ENCODE measurements at places on chromosomes 7 and 10.
A peak's percentile ranks its signal among the peaks of the same experiment; 100 is the strongest.

- DNase-seq, result peak; percentile 54
Observed at GRCh38 chr7:116211006-116211912, 920 bp downstream of the TES start.

DNA sequence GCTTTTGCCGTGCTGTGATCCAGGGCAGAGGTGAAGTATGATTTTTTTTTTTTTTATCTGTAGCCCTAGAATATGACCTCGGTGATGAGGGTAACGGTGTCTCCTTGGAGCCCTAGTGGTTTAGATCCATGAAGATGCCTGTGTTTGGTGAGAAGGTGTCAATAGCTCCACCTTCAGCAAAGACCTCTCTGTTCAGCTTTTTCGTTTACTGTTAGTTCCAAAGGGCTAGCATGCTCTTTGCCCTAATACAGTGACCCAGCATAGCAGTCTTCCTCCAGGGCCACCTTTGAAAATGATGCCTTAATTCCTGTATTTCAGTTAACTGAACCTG, 746 bp upstream of the MRPS16 start:
- peak; percentile 13 for DNase-seq

GRCh38 chr7:156107957-156108356, 295.7 kb upstream of the SHH start:
- DNase-seq, result no peak

- DNase-seq, result peak; percentile 81
Observed at GRCh38 chr10:43606323-43607198, at the start of gene ZNF485. Gene ZNF485 (plus strand): TSS chr10:43606438. CDS start chr10:43607051, 613 bp downstream.

Measured in neural progenitor cell (in vitro differentiated cells).